ENCODE measurements at places on chromosomes 12 and 14.

GRCh38 chr14:104390221-104390931 is 189.2 kb upstream of the C14orf180 start:
- no peak for DNase-seq

GRCh38 chr12:77025782-77026314 is 39.5 kb downstream of the E2F7 start:
- no peak for DNase-seq

GRCh38 chr14:21978184-21978998 is 304.8 kb upstream of the OR4E1 start:
- no peak for DNase-seq

- DNase-seq: no peak
Measured at GRCh38 chr14:33218026-33218425, 279.3 kb downstream of the NPAS3 start.

- no peak for DNase-seq
Measured at GRCh38 chr14:106094654-106095189, 568.3 kb downstream of the TMEM121 start.

DNA sequence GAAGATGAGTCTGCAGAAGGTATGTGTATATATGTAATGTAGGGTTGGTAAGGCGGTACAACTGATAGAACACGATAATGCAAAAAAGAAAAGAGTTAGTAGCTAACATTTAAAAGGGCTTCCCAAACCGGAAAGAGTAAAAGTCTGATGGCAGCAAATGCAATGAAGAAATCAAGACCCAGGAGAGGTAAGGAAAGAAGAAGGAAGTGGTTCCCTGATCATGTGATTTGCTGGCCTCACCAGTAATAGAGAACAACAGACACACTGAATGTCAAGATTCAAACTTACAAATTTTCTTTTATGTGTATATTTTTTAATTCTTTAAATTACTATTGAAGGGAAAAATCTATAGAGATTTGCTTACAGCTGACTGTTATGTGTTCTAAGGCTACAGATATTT is 18.4 kb downstream of the ZFC3H1 start:
- no peak for DNase-seq

DNA sequence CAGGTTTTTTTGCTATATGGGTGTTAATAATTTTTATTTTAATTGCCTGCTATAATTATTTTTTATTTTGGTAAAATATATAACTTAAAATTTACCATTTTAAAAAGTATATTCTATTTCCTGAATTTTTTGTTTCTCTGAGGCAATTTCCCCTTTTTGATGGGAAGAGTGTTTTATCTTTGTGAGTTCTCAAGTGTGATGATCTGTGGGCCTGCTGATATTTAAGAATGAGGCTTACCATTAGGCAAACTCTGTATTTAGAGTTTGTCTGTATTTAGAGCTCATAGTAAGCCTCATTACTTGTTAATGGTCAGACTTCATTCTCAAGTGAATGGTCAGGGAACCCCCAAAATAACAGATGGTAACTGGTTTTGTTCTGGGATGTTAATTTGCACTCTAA is 48.0 kb downstream of the WNK1 start:
- DNase-seq: no peak

GRCh38 chr14:64584190-64584589 is 34.4 kb downstream of the PPP1R36 start:
- DNase-seq: no peak
